ENCODE measurements at places on chromosomes 3 and 15.
A peak's percentile ranks its signal among the peaks of the same experiment; 100 is the strongest.

DNA sequence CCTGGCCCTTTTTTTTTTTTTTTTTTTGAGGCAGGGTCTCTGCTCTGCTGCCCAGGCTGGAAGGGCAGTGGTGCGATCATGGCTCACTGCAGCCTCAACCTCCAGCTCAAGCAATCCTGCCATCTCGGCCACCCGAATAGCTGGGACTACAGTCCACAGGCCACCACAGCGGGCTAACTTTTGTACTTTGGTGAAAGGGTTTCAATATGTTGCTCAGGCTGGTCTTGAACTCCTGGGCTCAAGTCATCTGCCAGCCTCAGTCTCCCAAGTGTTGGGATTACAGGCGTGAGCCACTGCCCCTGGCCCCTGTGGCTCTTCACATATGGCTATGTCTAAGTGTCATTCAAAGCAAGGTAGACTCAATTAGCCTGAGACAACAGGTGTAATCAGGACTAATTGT lies 8.8 kb upstream of the DPPA2 start:
- H3K27me3 ChIP-seq = no peaks in the 10 kb centered on the region
- DNase-seq = no peak
- H3K4me1 ChIP-seq = no peaks in the 10 kb centered on the region
- no peak overlapping the region for H3K27ac ChIP-seq
- H3K36me3 ChIP-seq = no peaks in the 10 kb centered on the region
- H3K4me3 ChIP-seq = no peak overlapping the region

GRCh38 chr3:62795978-62796657 lies 79.1 kb downstream of the CADPS start:
- H3K27ac ChIP-seq = no peak overlapping the region
- DNase-seq = no peak
- H3K4me1 ChIP-seq = no peaks in the 10 kb centered on the region
- H3K4me3 ChIP-seq = no peak overlapping the region
- H3K36me3 ChIP-seq = no peaks in the 10 kb centered on the region

DNA sequence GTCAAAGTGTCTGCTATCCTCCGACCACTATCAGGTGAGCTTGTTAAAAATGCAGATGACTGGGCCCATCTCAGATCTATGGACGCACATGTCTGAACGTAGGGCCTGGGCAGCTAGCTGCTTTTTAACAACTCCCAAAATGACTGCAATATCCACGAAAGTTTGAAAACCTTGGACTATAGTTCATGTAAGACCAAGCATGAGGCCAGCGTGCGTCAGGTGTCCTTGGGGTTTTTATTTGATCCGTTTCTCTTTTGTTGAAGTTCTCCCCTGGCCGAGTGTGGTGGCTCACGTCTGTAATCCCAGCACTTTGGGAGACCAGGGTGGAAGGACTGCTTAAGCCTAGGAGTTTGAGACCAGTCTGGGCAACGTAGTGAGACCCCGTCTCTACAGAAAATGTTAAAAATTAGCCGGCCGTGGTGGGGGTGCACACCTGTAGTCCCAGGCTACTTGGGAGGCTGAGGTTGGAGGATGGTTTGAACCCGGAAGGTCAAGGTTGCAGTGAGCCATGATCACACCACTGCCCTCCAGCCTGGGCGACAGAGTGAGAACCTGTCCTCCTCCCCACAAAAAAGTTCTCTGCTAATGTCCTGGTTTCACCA lies 9.5 kb downstream of the SLC51A start:
- H3K4me3 ChIP-seq = no peak overlapping the region
- no peaks in the 10 kb centered on the region for H3K4me1 ChIP-seq
- peaks cover 2% of the 10 kb centered on the region for H3K36me3 ChIP-seq
- DNase-seq = no peak
- H3K27ac ChIP-seq = no peak overlapping the region

DNA sequence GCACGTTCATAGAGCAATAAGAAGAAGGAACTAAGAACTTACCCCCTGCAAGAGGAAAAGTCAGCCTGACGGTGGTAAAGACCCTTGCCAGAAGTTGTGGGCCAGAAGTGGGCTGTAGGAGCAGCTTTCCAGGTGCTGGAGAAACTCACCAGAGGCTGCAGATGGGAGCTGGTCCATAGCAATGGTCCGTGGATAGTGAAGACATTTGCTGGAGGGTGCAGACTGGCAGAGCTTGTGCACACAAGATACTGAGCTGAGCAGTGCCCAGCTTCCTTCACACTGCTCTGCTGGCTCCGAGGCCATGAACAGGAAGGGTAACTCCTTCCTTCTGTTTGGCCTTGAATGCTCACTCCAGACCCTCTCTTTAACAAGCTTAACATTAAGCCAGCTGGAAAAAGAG lies 149.8 kb upstream of the BNIP2 start:
- H3K27ac ChIP-seq = no peak overlapping the region
- H3K4me3 ChIP-seq = peak overlapping the region; percentile 29
- DNase-seq = no peak
- H3K27me3 ChIP-seq = peaks cover 29% of the 10 kb centered on the region

- H3K27ac ChIP-seq = peak overlapping the region; percentile 82
- H3K36me3 ChIP-seq = peaks cover 4% of the 10 kb centered on the region
- DNase-seq = no peak
- no peaks in the 10 kb centered on the region for H3K27me3 ChIP-seq
Observed at GRCh38 chr15:28948036-28948435, 62.3 kb downstream of the APBA2 start.

- no peaks in the 10 kb centered on the region for H3K4me1 ChIP-seq
- no peak overlapping the region for H3K27ac ChIP-seq
- DNase-seq = no peak
- H3K36me3 ChIP-seq = no peaks in the 10 kb centered on the region
Observed at GRCh38 chr3:174949523-174949922, 90.4 kb downstream of the NAALADL2 start.
